ENCODE measurements at places on chromosomes 6 and 20. TPM values are rescaled to one million over a fixed set of nuclear protein-coding genes. Genes with fewer than 3 reads are reported as not detected.

RNASET2 gene
- 31.1 TPM for total RNA-seq

CDS2 gene
- total RNA-seq: 104 TPM

PMEPA1 gene
- 16.1 TPM for total RNA-seq

HLA-DRB1 gene
- 9.9 TPM for total RNA-seq

All from diencephalon (tissue), 1 donor.